ENCODE measurements at places on chromosomes 1 and 21.

GRCh38 chr21:25955646-25956045 is 214.9 kb downstream of the APP start:
- no peak for DNase-seq

GRCh38 chr1:230277201-230278025 is 148.7 kb downstream of the PGBD5 start:
- DNase-seq = no peak

DNA sequence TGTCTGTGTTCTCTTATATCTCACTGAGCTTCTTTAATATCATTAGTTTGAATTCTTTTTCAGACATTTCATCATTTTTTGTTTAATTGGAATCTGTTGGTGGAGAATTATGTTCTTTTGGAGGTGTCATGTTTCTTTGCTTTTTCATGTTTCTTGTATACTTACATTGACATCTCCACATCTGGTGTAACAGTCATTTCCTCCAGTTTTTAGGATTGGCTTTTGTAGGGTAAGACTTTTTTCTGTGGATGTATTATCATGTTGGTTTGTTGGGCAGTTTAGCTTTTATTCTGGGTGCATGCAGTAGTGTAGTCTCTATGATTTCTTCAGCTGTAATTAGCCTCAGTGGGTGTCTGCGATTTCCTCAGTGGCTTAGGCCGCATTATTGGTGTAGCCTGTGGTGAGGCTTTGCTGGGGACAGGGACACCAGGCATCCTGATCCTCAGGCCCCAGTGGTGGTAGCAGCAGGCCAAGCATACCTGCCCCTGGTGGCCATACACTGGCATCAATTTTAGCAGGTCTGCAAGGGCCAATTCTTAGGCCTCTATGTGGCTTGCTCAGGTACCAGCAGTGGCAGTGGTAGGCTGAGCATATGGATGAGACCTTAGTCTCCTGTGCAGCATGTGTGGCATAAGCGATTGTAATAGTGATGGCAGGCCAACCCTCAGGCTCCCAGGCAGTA is 77.6 kb upstream of the SAMD13 start:
- no peak for DNase-seq

DNA sequence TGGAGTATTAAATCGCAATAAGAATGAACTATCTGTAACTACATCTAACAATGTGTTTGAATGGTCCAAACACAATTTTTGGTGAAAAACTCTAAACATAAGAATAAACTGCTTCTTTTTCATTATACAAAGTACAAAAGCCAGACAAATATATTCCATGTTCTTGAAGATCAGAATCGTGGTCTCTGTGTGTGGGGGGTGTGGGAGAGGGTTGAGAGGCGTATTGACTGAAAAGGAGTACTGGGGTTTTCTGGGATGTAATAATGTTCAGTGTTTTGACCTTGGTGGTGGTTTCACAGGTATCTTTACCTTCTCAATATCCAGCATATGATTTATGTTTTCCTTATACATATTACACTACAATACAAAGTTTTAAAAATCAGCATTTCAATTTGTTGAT is 764 bp upstream of the CFH start:
- no peak for DNase-seq

Measured in left renal cortex interstitium (tissue), 4 donors.